ENCODE measurements at places on chromosomes 3 and 15.
A peak's percentile ranks its signal among the peaks of the same experiment; 100 is the strongest.

- peak; percentile 65 for DNase-seq
Observed at GRCh38 chr15:57537072-57537471, 54.6 kb upstream of the MYZAP start.

DNA sequence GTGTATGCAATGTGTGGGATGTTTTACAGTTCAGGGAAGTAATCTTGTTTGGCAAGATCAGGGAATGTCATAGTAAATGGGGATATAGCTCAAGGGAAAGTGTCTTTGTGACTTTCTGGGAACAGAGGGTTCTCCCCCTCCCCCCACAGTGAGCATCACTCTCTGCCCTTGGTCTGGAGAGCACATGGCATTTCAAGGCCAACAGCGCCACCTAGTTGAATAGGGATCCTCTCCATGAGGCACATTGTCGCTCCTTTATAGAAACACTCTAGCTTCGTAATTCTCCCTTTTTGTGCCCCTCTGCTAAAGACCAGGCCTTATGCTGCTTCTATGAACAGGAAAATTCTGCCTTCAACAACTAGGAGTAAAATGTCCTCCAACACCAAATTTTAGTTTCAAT is 37.1 kb upstream of the ARNT2 start:
- no peak for DNase-seq

GRCh38 chr15:82950746-82951370 is 1.7 kb downstream of the HOMER2 start:
- DNase-seq = no peak

- DNase-seq = no peak
Observed at GRCh38 chr3:5806192-5806591, 618.7 kb downstream of the EDEM1 start.

DNA sequence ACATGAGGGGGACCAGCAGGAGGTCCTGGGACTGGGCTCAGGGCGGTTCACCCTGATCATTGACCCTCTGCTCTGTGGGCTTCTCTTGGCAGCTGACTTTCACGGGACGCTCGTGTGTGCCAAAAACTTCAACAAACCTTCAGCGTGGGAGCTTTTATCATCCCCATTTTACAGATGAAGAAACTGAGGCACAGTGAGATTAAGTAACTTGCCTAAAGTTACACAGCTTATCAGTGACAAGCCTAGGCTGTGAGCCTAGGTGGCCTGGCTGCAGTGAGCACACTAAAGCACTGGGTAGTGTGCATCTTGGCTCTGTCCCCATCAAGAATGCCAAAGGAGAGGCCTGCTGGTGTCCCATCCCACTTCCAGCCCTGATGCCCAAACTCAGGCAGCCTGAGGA is 23.6 kb upstream of the DUSP7 start:
- no peak for DNase-seq

DNA sequence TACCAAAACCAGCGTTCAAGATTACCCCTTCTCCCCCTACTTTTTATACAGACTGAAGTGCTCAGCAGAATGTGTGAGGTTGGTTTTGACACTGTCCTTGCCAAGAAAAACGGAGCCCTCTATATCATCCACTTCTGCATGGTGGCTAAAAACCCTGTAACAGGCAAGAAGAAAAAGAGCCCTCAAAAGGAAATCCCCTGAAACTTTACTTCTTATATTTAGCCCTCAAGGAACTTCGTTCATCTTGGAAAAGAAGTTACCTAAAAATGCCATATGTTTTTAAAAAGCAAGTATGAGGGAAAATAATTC is 473.6 kb downstream of the FOXP1 start:
- no peak for DNase-seq

DNA sequence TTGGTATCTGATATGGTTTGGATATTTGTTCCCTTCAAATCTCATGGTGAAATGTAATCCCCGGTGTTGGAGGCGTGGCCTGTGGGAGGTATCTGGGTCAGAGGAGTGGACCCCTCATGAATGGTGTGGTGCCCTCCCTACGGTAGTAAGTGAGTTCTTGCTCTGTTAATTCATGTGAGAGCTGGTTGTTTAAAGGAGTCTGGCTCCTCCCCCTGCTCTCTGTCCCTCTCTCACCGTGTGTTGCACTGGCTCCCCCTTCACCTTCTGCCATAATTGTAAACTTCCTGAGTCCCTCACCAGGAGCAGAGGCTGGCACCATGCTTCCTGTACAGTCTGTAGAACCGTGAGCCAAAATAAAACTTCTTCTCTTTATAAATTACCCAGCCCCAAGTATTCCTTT is 246.9 kb upstream of the AGTR1 start:
- no peak for DNase-seq

DNA sequence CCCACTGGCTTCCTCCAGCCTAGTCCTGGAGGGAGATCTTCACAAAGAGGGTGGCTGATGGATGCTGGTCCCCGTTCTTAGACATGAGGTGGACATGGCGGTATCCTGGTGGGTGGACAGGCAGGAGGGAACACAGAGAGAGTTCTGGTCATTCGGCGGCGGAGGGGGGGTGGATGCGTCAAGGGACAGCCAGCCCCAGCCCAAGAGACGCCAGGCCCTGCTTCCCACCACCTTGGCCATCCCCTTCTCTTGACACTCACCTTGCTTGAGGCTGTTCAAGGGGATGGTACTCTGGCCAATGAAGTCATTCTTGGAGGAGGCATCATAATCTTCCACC is 17.1 kb downstream of the VILL start:
- no peak for DNase-seq

DNA sequence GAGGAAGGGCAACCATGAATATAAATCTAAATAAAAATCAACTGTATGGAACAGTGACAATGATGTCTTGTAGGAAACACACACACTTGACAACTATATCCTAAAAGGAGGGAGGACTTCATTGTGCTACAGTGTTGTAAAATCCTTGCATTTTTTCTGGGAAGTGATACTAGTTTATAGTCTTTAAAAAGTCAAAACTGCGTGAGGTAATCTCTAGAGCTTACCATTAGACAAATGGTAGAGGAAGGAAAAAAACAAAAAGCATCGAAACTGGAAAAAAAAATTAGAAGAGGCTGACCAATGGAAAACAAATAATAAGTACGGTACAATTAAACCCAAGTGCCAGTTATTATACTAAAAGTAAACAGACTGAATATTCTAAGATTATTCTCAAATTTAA is 38.7 kb downstream of the CHSY1 start:
- DNase-seq = no peak

DNA sequence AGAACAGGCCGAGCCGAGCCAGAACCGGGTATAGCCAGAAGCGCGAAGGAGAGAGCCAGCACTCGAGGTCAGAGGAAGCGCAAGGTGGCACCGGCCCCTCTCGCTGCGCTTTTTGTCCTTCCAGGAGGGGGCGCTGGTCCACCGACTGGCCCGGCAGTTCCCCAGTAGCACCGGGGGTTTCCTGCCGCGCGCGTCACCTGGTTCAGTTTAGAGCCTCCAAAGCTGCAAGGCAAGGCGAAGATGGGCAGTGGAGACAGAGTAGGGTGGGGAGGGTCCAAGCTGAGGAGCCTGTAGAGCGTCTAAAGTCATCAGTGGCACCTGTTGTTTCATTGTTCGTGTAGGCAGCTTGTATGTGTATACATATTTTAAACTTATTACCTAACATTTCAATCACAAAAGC is 7.6 kb upstream of the NR2E3 start:
- DNase-seq = no peak

DNA sequence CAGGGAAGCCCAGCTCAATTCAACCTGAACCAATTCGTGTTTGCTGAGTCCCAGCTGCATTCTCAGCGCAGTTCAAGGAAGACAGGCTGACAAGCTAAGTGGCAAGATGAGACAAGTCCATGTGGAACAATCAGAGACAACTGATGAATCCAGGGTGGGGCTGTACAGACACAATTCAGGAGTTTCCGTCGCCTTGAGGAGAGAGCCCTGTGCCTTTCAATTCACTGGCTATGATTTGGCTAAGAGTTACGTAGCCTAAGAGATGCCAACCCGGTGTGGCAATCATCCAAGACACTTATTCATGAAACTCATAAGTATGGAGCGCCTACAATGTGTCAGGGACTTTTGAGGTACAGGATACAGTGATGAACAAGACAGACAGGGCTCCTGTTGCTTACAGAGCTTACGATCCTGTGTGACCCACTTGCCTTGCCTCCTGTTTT is 15.5 kb upstream of the ZBED2 start:
- no peak for DNase-seq

DNA sequence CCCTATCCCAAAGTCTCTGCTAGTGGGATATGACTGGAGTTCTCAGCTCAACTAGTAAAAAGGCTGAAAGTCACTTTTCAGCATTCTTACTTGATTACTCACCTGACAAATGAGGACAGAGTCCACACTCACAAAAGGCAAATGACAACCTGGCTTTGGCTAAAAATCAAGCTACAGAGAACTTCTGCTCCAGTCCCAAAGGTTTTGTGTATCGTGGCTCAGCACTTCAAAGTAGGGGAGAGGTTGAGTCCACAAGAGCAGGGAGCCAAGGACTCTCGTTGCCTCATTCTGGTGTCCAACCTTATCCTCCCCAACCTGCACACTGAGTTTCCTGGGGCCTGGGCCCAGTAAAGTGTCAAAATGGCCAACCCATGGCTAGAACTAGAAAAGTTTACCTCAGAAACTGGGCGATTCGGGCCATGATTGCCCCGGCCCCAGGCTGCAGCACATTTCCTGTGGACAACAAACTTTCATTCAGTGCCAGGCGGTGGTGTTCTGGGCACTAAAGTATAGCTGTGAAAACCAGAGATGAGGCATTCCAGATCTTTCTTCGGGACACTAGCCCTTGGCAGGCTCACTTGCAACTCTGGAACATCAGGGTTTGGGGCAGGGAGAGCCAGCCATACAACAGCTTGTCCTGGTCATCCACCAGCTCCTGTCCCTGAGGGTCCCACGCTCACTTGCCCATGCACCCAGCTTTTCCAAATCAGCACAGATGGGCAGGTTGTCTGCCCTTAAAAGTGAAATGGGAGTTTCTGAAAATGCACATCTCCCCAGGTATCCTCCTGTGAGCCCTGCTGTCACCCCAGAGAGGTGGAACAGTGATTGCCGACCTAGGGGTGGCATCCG is 3.1 kb downstream of the ACAA1 start:
- peak; percentile 14 for DNase-seq

DNA sequence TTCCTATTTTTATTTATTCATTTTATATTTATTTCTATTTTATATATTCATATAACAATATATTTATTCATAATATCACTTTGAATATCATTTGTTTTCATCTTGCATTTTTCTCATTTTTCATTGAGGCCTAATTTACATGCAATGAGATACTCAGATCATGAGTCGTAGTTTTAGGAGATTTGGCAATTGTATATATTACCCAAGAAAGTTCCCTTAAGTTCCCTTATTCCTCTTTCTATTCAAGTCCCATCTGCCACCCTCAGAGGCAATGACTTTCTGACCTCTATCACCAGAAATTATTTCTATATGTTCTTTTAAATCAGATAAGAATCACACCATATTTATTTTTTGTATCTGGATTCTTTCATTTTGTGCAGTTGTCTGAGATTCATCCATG is 329.1 kb upstream of the TPRG1 start:
- no peak for DNase-seq

GRCh38 chr3:118527514-118528044 is 507.1 kb downstream of the IGSF11 start:
- DNase-seq = no peak

- peak; percentile 15 for DNase-seq
Observed at GRCh38 chr3:196012481-196012880, 69.4 kb downstream of the TFRC start.

DNA sequence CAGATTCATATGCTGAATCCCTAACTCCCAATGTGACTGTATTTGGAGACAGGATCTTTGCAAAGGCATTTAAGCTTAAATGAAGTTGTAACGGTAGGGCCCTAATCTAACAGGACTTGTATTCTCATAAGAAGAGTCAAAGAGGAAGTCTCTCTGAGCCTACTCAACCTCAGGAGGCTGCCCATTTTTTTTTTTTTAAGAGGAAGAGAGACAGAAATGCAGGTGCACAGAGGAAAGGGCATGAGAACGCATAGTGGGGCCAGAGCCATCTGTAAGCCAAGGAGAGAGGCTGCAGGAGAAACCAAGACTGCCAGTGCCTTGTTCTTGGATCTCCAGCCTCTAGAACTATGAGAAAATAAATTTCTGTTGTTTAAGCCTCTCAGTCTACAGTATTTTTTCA is 28.4 kb downstream of the ZNF860 start:
- DNase-seq = no peak

GRCh38 chr3:46987319-46987742 is 7.9 kb downstream of the NBEAL2 start:
- no peak for DNase-seq

GRCh38 chr3:10026084-10026890 is at the start of gene FANCD2:
Gene FANCD2 (plus strand): TSS chr3:10026437. CDS start chr3:10028658, 2,221 bp downstream.
- DNase-seq = peak; percentile 84

- DNase-seq = peak; percentile 10
Observed at GRCh38 chr15:82768414-82769054, 37.3 kb downstream of the FSD2 start.

DNA sequence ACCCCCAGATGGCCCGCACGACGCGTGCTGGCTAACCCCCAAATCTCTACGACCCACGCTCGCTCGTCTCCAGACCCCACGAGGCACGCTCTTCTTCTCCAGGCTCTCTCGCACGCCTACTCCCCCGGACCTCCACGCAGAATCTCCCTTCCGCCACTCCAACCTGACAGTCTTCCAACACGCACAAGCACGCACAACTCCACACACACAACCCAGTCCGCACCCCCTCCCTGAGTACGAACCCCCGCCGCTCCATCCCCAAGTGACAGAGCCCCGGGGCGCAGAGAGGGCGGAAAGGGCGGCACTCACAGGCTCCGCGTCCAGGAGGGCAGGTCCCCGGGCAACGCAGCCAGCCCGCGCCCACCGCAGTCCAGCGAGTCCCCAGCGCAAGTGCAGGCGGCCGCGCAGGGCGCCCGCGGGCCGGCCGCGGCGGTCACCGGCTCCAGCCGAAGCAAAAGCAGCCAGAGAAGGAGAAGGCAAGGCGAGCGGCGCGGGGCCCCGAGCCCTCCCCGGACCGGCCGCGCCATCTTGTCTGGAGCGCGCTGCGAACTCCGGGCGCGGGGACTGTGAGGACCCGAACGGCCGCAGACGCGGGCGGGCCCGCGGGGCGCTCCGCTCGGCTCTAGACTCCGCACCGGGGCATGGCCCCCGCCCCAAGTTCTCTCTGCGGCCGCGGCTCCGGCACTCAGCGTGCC is 794 bp downstream of the LRIG1 start:
- DNase-seq = no peak

GRCh38 chr15:98547275-98547674 is 101.1 kb upstream of the IGF1R start:
- no peak for DNase-seq

- DNase-seq = peak; percentile 4
Observed at GRCh38 chr3:75171630-75172230, 492.4 kb upstream of the FRG2C start.

- DNase-seq = no peak
Observed at GRCh38 chr3:183306798-183307671, 54.0 kb downstream of the B3GNT5 start.

Data from HFFc6 (cell line).